ENCODE measurements at places on chromosomes 4 and X.
A peak's percentile ranks its signal among the peaks of the same experiment; 100 is the strongest.

DNA sequence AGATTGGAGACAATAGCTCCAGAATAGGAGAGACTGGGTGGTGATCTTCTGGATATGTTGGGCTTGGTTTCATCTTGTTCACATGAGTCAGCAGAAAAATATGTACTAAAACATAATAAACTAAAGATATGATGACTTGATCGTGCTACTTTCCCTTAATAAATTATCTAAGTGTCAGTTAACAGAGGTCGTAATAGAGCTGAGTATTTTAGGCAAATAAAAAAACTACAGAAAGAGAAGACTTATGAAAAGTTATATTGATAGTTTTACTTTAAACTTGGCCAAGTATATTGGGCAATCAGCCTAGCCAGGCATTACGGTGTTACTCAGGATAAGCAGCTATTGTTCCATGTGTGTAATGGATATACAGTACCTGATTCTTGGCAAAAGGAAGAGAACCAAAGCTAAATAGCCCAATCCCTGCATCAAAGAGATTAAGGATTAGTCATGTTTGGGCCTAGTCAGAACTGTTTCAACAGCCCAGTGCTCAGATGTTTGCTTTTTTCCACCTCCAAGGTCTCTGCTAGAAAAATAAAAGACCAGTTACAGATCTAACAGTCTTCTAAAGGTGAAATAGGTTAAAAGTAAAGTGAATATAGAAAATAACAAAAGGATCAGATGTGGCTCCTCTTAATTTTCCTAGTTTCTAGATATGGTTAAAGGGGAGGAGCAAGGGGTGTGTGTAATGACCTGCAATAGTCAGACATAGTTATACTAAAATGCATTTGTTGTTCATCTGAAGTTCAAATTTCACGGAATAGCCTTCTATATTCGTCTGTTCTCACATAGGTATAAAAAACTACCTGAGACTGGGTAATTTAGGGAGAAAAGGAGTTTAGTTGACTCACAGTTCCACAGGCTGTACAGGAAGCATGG is 262.6 kb downstream of the ADGRL3 start:
- DNase-seq = no peak

DNA sequence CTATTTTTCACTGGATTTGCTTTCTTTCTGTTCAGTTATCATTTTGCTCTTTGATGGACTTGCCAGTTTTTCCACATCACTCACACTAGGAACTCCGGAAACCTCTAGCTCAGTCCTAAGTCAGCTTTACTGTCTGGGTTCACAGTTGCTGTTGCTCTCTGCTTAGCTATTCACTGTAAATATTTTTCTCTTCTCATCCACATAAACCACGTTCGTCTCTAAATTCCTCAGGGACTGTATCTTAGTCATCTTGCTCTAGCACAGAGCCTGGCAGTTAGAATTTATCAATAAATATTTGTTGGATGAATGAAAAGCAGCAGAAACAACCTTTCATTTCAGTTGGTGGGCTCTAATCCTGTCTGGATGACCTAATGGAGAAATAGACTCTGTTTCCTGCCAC is 119.4 kb upstream of the DMD start:
- DNase-seq = no peak

DNA sequence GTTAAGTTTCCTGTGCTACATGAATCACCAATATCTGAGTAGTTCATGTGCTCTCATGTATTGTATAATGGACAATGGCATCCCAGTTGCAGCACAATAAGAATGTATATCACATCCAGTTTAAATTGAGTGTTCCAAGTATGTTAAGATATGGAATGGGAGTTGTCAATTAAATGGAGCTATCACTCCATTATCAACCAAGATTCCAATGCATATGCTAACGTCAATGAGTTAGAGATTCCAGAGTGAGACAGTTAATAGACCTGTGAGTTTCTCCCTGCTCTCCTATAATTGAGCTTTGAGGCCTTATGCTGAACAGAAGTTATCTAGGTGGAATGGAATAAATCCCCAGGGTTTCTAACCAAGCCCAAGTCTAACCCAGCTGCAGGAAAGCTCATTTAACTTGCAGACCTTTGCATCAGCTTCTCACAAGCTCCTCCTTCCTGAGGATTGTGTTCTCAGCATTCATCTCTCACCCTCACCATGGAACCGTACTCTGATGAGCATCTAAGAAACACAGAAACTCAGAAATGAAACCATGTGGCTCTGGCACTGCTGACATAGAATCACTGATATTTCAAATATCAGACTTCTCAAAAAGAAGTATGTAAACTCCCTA is 84.8 kb downstream of the TIGD2 start:
- DNase-seq = peak; percentile 51

- no peak for DNase-seq
Observed at GRCh38 chr4:140811429-140811828, 55.2 kb upstream of the TBC1D9 start.

DNA sequence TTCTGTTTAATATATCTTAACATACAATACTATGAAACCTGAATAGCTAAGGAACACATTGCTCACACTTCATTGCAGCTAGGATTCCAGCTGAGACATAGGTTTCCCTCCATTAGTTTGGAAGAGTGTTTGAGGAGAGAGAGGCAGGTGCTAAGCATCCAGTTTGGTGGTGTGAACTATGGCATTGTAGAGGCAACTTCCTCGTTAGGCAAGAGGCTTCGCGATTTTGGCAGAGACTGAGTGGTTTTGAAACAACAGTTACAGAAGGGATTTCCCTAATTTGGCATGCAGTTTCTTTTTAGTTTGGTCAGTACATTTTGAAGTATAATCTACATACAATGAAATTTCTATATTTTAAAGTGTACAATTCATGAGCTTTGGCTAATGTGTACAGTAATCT is 117.1 kb upstream of the BMP3 start:
- DNase-seq = peak; percentile 7

DNA sequence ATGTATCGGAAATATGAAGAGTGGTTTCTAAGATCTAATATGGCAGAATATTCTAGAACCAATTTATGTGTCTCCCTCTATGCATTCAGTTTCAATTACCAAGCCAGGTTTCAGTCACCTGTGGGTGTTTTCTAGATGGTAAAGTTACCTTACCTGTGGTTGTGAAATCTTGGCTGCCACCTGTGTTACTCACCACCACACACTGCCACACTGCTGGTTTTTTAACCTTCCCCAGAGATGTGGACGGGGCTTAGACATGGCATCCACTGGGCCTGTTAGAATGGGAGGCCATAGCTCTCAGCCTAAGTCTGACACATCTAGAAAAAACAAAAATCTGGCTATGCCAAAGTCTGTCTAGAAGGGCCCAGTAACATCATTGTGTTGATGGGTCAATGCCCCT is 896.5 kb upstream of the PABPC4L start:
- no peak for DNase-seq

DNA sequence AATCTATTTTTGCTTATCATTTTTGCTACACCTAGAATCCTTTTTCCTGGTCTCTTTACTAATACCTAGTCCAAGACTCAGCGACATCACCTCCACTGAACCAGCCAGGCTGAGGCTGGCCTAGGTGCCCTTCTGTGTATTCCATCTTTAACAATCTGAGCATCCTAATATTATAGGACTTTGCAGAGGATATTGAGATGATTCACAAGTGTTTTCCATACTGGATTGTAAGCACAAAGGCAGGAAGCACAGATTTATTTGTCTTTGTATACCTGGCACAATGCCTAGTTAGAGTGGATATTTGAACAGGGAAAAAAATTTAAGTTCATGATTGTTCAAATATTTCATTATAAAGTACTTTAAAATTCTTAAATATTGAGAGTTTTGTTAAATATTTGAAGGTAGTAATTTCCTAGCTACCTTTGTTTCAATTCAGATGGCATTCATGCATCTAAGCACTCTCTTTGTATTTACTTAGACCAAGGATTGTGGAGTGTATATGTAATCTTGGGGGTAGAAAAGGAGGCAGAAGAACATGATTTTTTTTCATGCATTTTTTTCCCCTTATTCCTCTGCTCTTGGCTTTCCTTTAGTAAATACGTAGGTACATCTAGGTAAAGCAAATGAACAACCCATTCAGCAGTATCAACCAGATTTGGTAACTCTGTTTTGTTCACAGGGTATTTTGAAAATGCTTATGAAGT is 18.4 kb downstream of the SMARCA5 start:
- DNase-seq = no peak

DNA sequence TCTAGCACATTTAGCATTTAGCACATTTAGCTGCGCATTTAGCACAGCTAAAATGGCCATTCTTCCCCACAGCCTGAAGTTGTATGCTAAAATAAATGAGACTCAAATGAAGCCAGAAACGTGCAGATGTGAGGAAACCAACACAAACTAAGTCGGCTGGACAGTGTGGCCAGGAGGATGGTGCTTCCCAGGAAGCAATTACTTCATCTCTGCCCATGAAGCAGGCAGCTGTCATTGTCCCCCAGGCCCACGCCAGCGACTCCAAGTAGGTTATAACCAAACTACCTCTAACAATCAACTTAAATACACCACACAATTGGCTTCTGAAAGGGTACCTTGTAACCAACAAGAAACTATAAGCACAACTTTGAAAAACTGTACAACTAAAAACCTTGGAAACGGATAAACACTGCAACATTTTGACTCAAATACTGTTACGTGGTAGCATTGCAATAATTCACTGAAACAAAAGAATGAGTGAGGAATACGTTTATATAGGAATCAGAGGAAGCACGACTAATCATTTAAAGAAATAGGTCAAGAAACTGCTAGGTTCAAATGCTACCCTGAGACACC is 39.2 kb downstream of the AFAP1 start:
- DNase-seq = no peak

DNA sequence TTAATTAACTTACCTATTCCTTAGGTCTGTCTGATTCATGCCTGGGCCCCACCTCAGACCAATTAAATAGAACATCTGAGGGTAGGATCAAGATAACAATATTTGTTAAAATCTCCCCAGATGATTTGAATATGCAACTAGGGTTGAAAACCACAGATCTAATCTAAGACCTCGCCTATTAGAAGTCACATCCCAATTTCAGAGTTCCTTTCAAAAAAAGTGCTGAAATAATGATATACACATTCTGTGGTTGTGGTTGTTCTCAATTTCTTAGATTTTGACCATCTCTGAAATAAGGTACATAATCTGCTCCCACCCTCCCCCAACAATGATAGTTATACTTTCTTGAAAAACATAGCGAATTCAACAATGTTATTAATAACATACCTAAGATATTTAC is 27.7 kb downstream of the NIPAL1 start:
- DNase-seq = no peak

DNA sequence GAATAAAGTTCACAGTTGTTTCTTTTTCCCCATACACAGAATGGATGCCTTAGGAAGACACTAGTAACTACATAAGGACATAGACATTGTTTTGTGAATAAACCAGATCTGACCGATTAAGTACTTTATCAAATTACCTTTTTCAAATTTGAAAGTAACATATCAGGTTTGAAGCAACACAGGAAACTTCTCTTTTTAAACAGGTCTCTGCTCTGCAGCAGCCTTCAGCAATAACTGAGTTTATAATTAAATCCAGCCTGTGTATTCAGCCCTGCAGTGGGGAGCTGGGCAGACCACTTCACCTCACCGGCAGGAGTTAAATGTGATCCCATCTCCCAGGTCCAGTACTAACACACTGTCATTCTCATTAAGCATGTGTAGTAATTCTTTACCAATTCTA is 68.3 kb upstream of the ATOH1 start:
- DNase-seq = no peak

DNA sequence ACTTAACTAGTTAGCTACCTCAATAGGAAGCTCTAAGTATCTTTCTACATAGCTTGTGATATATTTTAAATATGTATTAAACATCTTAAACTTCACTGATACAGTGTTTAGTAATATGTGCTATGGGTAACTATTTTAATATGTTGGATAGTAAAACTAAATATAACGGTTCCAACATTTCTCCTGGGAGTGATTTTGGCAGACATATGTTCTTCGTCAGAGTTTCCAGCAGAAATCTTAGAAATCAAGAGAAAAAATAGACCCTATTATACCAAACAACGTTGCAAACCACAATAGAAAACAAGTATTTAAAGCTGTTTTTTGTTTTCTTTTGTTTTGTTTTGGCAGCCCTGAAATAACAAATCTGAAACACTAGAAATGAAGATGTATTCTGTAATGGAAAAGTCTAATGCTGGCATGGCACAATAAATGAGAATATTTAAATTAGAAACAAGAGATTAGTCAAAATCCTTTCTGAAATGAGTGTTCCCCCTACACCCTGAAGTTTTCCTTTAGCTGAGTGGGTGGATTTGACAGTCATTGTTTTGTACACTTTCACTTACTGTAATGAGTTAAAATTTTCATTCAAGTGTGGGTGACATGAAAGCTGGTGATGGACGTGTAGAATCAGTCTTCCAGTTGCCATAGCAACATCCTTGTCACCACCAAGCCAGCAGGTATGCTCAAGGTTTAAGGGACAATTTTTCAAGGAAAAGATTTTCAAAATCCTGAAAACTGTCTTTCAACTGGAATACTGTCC is 233.5 kb downstream of the SCFD2 start:
- peak; percentile 35 for DNase-seq

- peak; percentile 68 for DNase-seq
Observed at GRCh38 chr4:2934077-2934812, 29.0 kb downstream of the NOP14 start.

DNA sequence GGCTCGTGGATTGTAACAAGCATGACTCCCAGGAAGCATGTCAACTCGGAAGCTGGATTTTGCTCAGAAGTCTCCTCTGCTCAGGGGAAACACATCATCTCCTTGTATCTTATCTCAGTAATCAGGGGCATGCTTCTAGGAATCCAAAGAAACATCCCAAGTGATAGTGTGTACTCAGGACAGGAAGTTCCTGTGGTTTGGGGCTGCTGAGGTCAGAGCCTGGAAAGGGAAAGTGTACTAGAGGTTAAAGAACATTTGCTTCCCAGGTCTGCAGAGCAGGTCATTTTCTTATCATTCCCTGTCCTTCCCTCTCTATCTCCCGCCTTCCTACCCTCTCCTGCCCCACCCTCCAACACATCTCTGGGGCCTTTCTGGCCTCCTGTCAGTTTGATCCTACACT is 38.8 kb downstream of the SLC34A2 start:
- no peak for DNase-seq

- DNase-seq = peak; percentile 35
Observed at GRCh38 chr4:101252721-101253120, 94.6 kb downstream of the PPP3CA start.

DNA sequence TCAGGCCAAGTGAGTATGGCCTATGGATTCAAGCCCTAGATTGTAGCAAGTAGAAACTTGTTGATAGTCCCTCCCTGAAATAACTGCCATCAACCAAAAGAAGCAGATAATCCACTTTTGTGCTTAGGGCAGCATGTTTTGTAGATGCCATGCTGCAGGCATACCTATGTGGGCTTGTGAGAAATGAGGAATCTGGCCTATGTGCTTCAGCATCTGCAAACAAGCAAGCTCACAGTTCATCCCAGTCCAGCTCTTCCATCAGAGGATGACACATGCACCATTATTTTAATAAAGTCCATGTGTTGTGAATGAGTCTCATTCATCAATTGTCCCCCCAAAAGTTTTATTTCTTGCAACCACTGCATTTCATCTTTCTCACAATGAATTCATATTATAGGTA is 421.9 kb upstream of the DIPK2B start:
- peak; percentile 92 for DNase-seq

GRCh38 chrX:49242545-49243066 is 7.3 kb downstream of the CCDC22 start:
- DNase-seq = no peak

- no peak for DNase-seq
Observed at GRCh38 chr4:38069271-38069760, 109.1 kb downstream of the PTTG2 start.

Data from AG10803 (cell line).